Right cardiac atrium (tissue), 5 donors: ENCODE measurements at places on chromosomes 1 and 21.

- DNase-seq = no peak
These were observed 28.9 kb downstream of the RNF2 start for GRCh38 chr1:185074307-185074706.

GRCh38 chr1:188735567-188735966 lies 1742.1 kb downstream of the BRINP3 start:
- no peak for DNase-seq

GRCh38 chr1:70101774-70102173 lies 103.6 kb downstream of the LRRC40 start:
- DNase-seq = no peak

DNA sequence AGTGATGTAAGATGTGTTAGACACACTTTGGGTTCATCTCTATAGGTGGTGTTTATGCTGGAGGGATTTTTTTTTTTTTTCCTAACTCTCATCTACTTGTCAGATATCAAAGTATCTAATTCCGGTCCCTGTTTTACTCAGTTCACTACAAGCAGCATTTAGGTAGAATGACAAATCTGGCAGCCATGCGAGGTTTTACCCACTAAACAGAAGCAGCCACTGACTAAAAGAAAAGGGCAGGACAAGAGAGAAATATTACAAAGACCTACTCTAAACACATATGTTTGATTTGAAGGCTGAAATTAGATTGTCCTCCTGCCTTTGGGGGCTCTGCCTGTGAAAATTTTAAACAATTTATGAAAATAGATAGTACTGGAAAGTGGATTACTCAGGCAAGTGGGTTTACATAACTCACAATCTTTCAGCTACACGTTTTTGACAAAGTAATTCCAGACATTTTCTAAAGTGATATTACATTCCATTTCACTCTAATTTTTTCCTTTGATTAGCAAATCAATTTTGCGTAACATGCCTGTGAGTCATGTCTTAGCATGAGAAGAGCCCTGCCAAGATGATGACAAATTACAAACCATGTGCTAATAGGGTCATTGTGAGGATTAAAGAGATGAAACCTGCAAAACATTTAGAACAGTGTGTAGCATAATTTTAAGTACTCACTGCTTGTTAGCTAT lies 172.6 kb downstream of the PLA2G4A start:
- no peak for DNase-seq

DNA sequence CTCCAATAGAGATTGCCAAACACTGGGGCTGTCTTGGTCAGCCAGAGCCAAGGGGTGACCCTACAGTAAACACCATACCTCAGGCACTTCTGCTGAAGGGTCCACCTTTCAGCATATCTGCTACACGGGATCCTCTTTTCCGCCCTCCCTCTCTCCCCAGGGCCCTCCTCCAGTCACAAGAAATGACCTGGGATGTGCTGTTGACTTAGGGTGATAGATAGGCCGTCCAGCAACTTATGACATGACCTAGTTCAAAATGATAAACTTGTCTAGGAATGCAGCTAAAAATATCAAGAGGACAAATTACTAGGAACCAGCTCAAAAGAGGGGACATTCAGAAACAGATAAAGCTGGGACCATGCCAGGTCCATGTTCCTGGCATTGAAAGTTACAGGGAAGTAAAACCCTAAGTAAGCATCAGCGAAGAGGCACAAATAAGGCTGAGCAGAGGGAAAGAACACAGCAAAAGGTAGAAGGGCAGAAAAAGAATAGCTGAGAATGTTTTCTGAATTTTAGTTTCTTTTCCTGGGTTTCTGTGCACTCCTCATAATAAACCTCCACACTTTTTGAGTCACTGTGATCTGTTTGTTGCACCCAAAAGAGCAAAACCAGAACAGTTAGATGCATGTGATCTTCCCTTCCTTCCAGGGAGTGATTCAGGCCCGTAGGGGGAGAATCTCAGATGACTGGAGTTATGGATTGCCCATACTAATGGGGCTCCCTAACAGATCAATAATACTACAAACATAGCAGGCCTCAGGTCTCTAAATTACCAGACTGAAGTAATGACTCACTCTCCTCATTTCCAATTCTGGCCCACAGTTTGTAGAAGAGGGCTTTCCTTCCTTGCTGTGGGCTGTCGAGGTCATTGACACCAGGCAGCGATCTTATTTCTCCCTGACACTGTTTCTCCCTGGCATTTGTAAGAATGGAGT lies 48.9 kb upstream of the F3 start:
- no peak for DNase-seq

DNA sequence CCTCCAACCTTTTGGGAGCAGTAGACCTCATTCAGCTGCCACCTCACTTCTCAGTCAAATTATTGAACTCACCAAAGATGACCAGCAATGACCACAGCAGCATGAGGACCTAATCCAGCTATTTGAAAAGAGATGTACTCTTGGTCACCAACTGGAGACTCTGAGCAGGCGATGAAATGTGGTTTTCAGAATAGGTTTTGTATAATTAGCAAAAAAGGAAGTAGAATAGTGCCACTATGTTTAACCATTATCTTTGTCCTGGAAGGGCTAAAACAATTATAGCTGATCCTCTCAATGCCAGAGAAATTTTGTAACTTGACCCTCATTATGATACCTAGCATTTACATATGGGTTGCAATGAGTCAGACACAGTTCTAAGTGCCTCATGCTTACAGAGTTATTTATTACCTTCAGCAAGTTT lies at the start of gene FCRL2:
Gene FCRL2 (minus strand): TSS at position 162 of the 421 bp plus-strand sequence. CDS start 59 bp downstream, at position 103.
- DNase-seq = no peak

- no peak for DNase-seq
These were observed 436.8 kb downstream of the CAMTA1 start for GRCh38 chr1:7221826-7222694.
